EH (cell line): ENCODE measurements at places on chromosomes 1 and 21.

DNA sequence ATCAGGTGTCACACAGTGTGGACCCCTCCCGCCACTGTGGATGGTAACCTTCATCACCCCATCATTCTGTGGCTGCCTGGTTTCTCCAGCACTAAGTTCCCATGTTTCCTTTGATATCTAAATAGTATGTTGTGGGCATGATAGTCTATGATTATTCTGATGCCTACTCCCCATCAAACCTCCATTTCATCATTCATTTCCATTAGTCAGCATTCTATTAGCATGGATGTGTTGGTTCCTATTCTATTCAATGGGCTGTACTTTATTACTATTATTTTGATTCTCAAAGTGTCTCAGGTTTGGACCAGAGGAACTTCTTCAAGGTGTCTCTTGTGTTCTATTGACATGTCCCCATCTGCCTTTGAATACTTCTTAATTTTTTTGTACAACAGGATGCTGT is 112.0 kb downstream of the DISC1 start:
- no peak for DNase-seq

DNA sequence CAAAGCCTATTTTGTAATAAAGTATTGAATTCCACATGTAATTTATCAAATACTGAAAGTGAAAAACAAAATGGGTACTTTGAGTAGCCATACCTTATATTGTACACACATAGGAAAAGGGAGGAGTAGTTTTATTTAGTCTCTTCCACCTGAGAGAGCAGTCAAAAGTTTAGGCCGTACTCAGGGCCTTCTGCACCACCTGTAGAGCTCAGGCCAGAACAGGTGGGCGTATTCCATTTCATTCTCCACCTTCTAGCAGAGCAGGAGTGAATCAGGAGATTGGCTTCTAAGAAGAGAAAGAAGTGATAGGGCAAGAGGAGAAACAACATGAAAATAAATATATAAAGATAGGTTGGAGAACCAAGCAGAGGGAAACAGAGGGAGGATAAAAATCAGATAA is 44.0 kb downstream of the TRAF5 start:
- DNase-seq = no peak

GRCh38 chr1:11761988-11762406 is at the start of gene C1orf167:
TSS of gene C1orf167 (plus strand) at chr1:11762193. CDS start at chr1:11764401, 2,208 bp downstream.
- no peak for DNase-seq

DNA sequence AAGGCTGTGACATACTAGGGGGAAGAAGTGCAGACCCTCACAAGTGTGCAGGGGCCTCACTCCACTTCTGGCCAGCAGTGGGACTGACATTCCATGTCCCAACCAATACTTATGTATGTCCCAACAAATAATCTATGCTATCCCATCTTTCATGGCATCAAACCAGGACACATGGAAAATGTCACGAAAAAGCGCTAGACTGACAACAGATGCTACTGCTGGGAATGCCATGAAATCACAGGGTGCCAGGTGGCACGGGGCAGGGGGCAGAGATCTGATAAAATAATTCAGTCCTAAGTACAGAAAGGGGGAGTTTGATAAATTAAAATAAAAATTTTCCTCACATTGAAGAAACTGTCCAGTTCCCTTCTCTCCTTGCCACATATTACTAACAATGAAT is 27.6 kb upstream of the BCAS2 start:
- DNase-seq = no peak

- DNase-seq = peak; percentile 35
Observed at GRCh38 chr1:40058453-40059337, 18.2 kb downstream of the CAP1 start.

- peak; percentile 75 for DNase-seq
Observed at GRCh38 chr1:110292031-110292741, 47.0 kb upstream of the RBM15 start.

GRCh38 chr1:147625362-147625995 is 44.8 kb downstream of the ACP6 start:
- DNase-seq = no peak

DNA sequence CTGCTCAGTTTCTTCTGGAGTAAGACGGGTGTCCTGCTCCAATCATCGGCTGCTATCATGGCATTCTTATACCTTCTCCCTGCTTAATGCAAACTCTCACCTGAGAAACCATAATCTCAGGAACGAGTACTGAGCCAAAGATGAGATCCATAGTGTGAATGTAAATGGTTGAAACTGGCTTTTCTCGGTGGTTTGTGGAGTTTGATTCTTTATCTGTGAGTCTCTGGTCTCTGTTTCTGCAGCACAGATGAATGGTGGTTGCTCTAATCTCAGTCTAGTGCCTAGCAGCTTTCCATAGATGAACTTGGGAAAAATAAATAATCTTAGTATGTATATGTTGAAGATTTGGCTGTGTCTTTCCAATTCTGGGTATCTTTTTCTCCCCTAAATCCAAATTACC is 274.4 kb downstream of the HHAT start:
- DNase-seq = no peak

GRCh38 chr1:117828201-117828600 is 101.2 kb downstream of the GDAP2 start:
- peak; percentile 97 for DNase-seq

DNA sequence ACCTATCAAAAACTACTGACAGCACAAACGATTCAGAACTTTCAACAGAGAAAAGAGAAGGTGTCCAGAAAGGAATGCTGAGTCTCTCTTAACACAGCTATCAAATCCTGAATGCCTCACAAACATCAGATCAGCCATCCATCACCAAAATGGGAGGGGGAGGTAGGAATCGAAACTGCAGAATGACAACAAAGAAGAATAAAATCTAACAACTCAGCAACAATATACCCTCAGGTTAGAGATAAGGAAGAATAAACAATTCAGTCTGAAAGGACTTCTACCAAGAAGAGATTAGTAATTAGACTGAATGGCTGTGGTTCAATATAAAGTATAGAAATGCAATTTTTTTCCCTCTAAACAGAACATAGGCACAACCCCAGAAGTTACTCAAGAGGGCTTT is 94.4 kb downstream of the RERE start:
- DNase-seq = no peak

GRCh38 chr1:156525071-156525501 is 24.5 kb upstream of the MEF2D start:
- DNase-seq = peak; percentile 66

GRCh38 chr1:45521413-45522323 is at the start of gene PRDX1:
TSS of gene PRDX1 (minus strand) at chr1:45521884. CDS start at chr1:45519043, 2,841 bp downstream.
- DNase-seq = peak; percentile 96

DNA sequence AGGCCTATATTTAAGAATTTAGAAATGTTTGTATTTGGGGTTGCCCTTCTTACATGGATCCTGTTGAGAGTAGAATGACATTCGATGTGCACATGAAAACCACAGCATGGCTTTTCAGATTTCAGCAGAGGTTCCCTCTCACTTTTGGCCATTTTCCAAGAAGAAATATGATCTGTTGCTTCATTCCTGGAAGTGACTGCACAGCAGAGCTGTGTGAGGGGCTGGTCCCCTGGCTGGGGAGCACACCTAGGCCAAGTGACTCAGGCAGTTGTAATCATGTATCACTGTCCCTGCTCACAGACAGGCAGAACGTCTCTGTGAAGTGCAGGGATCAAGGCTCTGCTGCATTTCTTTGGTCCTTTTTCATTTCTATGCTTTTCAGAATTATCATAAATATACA is 32.3 kb downstream of the AGT start:
- peak; percentile 78 for DNase-seq

DNA sequence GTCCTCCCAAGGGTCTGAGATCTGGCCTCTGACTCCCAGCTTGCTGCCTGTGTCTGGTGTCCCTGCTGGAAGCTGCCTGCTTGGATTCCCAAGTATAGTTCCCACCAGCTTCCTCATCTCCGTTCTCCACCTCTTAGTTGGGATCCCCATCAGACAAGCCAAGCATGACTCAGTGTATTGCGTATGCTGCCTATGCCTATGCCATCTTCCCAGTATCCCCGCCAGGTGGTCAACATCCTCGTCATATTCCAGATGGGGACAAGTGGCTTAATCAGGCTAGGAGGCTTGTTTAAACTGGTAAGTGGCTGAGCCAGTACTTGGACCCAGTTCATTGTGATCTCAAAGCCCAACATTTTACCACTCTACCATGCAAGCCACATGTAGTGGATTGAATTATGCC is 204.4 kb downstream of the GRIK3 start:
- no peak for DNase-seq

- DNase-seq = no peak
Observed at GRCh38 chr1:221743416-221744208, 1.7 kb upstream of the DUSP10 start.

GRCh38 chr1:64849942-64850341 is 105.1 kb downstream of the RAVER2 start:
- DNase-seq = no peak

- DNase-seq = peak; percentile 34
Observed at GRCh38 chr1:97758541-97759057, 162.2 kb downstream of the DPYD start.

DNA sequence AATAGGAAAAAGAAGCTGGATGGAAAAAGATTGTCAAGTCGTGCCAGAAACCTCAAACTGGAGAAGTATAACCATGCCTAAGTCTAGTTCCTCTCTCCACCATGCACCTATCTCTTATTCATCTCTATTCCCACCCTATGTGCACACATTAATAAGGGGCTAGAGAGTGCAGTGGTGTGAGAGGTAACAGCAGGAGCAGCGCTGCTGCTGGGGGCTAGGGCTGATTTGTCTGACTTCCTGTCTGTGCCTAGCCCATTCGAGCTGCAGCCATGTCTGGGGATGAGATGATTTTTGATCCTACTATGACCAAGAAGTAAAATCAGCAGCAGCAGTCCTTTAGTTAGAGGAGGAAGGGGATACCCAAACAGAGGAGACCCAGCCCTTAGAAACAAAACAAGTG is 43.0 kb downstream of the TRIM33 start:
- DNase-seq = no peak

GRCh38 chr1:225428068-225428880 is 436 bp upstream of the LBR start:
- peak; percentile 89 for DNase-seq

DNA sequence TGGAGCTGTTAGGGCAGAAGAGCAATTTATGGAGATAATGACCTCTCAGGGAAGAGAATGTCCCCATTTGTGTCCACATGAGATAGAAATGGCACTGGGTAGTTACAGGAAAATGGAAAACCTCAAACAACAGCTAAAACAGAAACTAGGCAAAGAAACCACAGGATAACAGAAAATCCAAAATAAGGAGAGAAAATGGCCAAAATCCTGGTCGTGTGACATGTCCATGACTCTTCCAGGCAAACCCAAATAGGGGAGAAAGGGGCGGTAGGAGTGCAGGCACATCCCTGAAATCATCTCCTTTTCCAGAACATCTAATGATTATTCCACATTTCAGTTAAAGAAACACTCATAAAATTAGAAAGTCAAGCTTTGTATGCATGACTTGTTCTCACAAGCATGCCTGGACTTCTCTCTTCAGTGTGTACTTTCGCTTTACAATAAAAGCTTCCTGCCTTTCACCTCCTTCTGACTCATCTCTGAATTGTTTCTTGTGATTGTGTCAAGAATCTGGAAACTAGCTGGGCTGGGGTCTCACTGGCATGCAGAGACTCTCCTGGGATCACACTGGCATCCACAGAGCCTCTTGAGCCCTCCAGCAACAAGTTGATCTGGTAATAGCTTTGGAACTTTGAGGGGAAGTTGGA is 171.4 kb upstream of the ZP4 start:
- no peak for DNase-seq

DNA sequence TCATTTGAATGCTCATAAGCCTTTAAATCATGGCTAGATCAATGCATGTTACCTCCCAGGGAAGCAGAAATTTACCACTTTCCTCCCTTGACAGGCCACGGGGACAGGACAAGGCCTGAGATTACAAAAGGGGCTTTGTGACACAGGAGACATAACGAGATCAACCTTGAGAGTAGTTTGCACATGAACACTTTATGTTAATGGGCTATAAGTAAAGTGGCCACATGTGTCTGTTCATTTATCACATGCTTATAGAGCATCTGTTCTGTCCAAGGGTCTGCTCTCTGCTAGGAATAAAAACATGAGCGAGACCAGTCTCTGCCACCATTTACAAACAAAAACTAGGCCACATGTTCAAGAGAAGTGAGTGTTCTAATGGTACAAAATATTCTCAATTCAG is 144.1 kb upstream of the C8B start:
- DNase-seq = no peak

DNA sequence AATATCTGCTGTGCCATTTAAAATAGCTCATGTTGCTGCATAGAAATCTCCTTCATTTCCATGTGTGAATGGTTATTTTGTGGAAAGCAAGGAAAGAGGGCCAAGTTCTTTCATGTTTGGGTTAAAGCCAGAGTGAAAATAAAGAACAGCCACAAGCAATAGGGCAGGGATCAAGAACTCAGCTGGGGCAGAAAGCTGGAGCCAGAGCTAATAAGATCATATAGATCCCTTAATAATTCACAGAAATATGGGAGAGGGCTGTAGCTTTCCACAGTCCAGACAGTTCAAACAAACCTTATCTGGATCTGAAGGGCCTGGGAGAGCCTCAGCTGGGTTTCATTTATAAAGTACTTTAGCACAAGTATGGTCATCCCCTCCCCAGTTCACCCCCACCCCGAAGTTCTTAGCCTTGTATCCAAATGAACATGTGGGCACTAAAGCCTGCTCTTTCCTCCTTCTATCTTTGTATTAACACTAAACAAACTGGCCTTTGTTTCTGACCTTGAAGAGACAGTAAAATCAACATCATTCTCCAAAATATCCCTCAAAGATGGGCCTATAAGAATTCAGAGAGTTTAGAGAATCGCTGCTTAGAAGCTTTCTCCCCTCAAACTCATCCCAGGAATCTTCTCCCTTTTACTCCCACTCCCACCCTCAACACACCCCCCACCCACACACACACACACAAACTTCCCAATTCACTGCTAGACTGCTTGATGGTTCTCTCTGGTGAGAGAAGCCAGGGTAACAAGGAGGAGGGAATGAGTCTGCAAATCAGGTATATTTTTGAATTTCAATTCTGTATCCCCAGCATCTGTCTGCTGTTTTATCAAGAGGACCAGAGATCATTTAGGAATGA is 41.7 kb downstream of the UTP25 start:
- no peak for DNase-seq

- DNase-seq = no peak
Observed at GRCh38 chr1:55124470-55124869, 85.1 kb downstream of the PCSK9 start.

DNA sequence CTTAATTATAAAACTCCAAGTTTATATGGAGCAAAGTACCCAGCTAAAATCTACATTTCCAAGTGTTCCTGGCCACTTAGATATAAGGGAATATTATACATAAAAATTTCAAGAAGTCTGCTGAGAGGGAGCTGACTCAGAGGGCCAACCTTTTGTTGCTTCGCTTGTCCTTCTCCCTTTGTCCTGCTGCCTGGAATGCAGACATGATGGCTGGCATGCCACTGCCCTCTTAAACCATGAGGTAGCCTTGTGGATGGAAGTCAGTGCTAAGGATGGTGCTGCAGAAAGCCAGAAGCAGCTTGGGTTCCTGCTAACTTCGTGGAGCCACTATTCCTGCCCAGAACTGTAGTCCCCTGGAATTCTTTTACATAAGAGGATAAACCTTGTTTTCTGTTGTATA is 38.9 kb upstream of the SRP9 start:
- no peak for DNase-seq
